LoVo (cell line): ENCODE measurements at places on chromosomes 12 and 14.
A peak's percentile ranks its signal among the peaks of the same experiment; 100 is the strongest.

- DNase-seq = peak; percentile 77
Observed at GRCh38 chr14:75303381-75303789, 24.8 kb downstream of the FOS start.

DNA sequence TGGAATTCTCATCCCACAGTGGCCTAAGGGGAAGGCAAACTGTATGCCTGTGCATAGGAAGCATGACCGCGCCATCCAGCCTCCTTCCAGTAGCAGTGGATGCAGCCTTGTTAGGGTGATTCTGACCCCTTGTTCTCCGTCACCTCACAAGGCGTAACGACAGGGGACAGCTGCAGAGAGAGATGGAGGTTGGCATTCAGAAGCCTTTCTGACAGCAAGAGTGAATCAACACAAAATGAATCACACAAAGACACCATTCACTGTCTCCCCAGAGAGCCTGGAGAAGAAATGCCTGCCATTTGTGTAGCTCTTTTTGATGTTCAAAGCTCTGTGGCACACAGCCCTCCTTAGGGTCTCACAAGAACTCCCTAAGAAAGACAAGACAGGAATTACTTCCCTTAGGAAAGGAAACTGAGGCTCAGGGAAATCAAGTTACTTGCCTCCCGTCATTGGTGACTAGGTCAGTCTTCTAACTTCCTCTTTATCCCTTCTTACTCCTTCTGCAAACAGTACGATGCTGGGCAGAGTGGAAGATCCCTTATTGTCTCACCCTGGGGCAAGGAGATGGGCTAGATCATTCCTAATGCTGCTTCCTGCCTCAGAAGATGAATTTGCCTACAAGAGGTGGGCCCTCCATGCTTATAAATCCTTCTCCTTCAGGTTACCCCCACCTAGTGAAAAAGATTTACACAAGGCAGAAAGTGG is 280.9 kb downstream of the CACNA1C start:
- DNase-seq = no peak

GRCh38 chr12:19778172-19778571 is 338.9 kb downstream of the AEBP2 start:
- no peak for DNase-seq

DNA sequence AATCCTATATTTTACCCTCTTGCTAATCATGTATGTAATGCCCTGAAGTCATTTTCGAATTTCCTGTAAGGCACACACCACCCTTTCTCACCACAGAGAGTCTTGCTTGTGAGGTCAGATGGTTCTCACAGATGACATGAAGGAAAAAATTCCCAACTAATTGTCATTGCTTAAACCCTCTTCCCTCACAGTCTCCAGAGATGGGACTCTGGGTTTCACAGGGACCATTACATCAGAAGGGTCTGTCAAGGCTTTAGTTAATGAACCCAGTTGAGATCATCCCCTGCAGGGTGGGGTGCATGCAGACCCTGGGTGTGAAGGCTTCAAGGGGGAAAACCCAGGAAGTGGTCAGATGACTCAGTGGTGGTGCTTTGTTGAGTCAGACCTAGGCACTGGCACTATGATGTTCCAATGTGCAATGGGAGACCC is 229.6 kb downstream of the BCAT1 start:
- DNase-seq = no peak

- DNase-seq = no peak
Observed at GRCh38 chr14:52314595-52315354, 663 bp downstream of the PTGER2 start.

GRCh38 chr14:64855721-64856528 is 23.8 kb downstream of the SPTB start:
- DNase-seq = no peak
